ENCODE measurements at places on chromosomes 4 and X.
A peak's percentile ranks its signal among the peaks of the same experiment; 100 is the strongest.

GRCh38 chr4:185566972-185567371, 31.7 kb upstream of the PDLIM3 start:
- peak; percentile 73 for DNase-seq

GRCh38 chr4:163201358-163201757, 34.7 kb upstream of the NAF1 start:
- no peak for DNase-seq

DNA sequence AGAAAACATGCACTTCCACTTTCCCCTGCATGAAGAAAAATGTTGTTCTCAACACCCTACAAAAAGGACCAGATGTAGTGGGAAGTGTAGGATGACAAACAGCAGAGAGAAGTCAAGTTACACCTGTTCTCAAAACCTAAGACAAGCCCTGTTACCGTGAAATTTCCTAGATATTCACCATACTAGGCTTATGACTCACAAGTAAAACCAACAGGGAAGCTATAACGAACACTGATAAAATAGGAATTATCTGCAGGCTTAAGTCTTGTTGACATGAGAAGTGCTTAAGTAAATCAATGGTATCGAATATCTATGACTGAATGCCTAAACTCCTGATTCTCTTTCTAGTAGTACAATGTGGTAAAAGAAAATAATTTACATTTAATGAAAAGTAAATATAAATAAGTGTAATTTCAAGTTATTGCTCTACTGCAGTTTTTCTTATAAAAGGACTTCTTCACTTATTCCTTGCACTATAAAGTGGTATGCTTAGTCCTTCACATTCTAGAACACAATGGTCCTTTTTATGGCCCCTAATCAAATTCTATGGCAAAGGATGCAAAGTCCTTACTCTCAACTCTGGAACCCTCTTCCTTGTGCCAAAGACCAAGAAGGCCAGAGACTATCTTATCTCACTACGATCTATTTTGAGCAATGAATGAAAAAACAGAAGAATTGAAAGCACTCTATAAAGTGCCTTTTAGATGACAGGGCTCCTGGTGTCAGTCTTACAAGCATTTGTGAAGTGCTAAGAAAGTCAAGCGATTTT, 19.6 kb downstream of the AP1S2 start:
- DNase-seq: peak; percentile 36

DNA sequence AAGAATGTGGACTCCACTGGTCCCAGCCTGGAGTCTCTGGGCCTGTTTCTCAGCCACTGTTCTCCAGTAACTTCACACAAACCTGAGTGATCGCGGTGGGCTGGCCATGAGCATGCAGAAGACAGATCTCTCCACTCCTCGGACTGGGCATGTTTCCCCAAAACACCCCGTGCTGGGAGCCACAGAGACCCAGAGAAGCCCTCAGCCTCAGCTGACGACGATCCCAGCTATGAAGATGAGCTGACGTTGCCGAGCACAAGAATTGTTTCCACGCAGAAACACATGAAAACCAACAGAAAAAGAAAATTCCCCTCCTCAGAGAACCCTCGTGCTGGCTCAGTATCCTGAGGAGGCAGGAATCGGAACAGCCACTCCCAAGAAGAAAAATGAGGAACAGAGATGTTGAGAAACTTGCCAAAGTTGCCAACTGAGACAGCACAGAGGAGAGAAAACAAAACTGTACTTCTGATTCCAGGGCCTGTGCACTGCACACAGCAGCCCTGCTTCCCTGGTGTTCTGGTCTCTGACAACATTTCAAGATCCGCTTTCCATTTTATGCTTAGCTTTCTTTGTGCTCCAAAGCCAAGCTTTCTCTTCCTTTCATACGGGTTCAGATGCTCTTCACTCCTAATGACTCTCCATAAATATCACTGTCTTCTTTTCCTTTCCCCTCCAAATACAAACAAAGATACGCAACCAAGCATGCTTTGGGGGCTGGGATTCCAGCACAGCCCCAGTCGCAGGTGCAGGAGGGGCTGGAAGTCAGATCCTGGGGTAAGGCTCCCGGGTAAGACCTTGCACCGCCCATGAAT, 81.4 kb downstream of the IRF2 start:
- no peak for DNase-seq
